ENCODE measurements at places on chromosomes 2 and 18.
A peak's percentile ranks its signal among the peaks of the same experiment; 100 is the strongest.

DNA sequence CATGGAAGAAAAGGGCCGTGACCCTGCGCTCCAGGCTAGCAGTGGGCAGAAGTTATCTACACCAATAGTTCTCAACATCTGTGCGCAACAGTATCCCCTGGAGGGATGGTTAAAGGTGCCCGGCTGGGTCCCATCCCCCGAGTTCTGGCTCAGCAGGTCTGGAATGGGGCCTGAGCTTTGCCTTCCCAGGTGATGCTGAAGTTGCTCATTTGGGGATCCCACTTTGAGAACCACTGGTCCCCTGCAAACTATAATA, 31.1 kb downstream of the DNMT3A start:
- no peak for DNase-seq

DNA sequence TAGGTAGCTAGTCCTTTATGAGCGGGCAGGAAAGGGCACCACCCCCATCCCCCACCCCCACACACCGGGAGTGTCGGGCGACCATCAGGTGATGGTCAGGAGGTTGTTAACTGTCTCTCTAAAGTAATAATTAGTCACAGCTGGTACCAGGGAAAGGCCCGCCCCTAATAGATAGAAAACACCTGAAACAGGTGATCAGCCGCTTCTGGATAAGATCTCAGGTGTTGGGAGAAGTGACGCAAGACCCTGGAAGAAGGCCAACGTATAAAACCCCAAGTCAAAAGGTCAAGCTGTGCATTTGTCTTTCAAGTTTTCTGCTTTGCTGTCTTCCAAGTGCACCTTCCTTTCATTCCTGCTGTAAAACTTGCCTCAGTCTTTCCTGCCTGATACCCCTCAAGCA, 59.6 kb upstream of the LINC00305 start:
- DNase-seq: no peak

DNA sequence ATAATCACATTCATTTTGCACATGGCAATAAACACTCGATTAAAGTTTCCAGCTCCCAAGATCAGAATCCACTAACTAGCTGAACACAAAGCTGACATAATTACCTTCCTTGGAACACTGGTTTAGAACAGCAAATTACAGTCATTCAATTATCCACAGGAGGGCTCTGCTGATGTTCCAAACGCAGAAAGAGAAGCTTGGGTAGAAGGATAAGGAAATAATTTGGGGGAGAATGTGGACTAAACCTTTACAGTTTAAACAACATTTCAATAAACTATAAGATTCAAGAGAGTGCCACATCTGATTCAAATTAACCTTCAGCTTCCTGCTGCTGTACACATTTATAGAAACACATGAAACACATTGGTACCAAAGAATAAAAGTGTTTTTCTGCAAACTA, 67.8 kb upstream of the ARL4C start:
- no peak for DNase-seq

DNA sequence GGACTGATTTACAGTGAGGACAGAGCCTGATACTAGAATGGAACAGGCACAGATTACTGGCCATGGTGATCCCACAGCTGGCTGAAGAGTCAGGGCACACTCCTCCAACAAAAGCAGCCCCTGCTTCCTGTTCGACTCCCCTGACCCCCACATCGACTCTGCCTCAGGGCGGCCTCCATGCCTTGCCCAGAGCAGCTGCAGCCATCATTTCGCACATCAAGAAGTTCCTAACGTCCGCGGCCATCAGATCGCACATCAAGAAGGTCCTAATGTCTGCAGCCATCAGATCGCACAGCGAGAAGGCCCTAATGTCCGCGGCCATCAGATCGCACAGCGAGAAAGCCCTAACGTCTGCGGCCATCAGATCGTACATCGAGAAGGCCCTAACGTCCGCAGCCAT, 192.8 kb upstream of the PXDN start:
- no peak for DNase-seq

DNA sequence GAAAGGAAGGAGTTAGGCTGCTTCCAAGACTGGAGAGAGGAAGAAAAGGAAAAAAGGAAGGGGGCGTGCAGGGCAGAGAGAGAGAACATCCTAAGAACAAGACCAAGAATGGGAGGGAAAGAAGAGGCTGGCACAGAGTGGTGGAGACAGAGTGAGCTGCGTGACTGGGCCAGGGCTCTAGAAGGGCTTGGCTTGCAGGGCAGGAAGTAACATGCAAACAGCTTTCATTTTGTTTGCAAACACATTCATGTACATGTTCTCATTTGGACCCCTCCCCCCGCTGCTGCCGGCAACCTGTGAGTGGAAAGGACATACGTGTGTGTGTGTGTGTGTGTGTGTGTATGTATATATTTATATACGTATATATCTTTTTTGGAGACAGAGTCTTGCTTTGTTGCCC, 46.8 kb upstream of the DNMT3A start:
- DNase-seq: no peak

GRCh38 chr2:234286118-234286598, 210.7 kb downstream of the ARL4C start:
- DNase-seq: no peak

GRCh38 chr2:86224645-86225355, 25.5 kb downstream of the MRPL35 start:
- no peak for DNase-seq

DNA sequence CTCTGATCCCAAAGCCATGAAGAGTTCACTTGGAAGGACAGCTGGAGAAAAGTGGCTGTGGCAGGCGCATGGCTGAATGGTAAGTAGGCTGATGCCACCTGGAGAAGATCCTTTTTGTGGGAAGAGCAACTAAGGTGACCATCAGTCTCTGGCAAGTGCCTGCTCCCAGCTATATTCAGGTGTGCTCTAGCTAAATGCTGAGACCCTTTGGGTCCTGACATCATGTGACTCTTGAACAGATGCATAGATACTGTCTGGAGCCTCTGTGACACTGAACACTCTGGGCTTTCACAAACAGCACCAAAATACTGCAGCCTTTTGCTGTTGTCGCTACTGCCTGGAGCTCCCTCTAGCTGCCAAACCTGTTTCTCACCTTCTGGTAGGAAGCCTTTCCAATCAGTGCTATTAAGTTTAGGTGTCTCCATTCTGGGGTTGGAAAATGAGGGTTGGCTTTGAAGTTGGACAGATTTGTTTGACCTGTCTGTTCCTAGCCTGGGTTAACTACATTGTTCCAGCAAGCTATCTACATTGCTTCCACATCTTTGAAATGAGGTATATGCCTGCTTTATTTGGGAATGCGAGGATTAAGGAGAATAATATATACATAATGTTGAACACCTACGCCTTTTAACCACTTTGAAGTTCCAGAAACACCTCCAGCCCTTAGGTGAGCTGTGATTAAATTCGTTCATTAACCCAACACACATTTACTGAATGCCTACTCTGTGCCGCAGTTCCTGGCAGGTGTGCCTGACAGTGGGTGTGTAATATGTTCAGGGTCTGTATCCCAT, 3.1 kb downstream of the EGR4 start:
- DNase-seq: peak; percentile 49

GRCh38 chr2:239770246-239770639, 254.9 kb downstream of the NDUFA10 start:
- DNase-seq: no peak

DNA sequence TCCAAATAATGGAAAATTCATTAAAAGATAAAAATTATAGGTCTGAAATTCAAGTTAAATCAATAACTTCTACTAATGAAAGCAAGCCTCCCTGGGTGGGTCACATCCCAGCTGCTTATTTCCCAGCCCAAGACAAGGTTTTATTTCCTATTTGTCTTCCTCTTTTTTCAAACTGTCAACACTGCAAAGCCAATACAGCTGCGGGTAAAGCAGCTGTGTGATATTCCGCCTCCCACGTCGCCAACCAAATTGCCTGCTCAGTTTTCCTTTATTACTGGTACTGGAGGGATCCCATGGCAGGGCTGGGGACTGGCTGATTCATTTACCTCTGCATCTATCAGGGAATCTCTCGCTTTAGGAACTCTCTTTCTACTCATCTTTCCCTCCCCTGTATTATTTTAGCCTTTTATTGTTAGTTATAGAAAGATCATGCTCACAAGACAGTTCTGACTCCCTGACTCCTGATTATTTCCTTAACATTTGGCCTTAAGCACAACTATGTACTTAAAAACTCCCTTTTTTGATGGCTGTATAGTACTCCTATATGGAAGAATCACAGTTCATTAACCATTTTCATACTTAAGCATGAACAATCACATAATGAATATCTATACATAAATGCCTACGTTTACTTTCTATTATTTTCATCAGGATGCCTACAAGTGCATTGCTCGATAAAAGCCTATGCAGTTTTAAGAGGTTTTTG, 253.1 kb downstream of the CDCA7 start:
- no peak for DNase-seq

DNA sequence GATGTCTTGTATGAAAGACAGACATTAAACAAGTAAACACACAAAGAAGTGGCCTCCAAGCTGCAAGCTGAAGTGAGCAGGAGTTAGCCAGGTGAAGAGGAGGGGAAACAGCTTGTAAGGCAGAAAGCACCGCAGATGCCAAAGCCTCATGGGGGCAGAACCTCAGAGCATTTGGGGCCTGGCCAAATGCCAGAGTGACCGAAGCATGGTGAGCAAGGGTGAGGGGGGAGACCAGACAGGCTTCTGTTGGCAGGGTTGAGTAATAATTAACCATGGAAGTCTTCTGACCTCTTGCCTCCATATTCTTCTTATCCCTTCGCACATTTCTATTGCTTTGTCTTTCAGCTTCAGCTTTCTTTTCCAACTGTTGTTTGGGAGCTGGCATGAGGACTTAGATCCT, 5.6 kb downstream of the QPCT start:
- no peak for DNase-seq

DNA sequence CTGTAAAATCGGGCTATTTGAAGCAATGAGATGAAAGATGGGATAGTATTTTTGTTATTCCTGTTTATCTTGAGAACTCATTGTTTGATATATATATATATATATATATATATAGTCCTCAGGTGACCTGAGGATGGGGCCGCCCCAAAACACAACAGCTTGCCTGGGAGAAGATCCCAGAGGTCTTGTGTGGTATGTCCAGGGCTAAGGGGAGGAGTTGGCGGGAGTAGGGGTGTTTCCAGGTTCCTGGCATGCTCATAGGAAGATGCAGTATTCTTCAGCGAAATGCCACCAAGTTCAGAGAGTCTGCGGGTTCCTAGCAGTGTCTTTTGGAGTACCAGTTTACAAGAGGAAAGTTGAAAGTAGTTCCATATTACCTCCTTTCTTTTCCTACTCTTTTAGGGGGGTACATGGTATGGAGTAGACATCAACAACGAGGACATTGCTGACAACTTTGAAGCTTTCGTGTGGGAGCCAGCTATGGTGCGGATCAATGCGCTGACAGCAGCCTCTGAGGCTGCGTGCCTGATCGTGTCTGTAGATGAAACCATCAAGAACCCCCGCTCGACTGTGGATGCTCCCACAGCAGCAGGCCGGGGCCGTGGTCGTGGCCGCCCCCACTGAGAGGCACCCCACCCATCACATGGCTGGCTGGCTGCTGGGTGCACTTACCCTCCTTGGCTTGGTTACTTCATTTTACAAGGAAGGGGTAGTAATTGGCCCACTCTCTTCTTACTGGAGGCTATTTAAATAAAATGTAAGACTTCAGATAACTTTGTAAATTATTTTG, 18.3 kb downstream of the CCT7 start:
- DNase-seq: no peak

DNA sequence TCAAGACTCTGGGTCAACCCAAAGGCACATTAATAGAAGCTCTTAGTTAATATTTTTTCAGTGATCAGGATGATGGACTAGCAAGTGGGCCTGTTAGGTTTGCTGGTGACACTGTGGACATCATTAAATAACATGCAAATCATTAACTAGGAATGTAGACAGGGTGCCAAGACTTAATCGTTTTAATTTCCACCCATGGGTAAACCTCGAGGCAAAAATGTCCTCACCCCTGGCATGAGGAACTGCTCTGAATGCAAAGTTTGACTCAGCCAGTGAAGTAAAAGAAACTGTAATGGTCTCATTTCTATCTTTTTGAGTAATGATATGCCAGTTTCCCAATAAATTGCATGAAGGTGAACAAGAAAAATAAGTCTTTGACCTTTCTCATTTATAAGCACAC, 152.6 kb upstream of the MEX3C start:
- no peak for DNase-seq

GRCh38 chr2:43340066-43340465, 113.7 kb upstream of the ZFP36L2 start:
- no peak for DNase-seq

DNA sequence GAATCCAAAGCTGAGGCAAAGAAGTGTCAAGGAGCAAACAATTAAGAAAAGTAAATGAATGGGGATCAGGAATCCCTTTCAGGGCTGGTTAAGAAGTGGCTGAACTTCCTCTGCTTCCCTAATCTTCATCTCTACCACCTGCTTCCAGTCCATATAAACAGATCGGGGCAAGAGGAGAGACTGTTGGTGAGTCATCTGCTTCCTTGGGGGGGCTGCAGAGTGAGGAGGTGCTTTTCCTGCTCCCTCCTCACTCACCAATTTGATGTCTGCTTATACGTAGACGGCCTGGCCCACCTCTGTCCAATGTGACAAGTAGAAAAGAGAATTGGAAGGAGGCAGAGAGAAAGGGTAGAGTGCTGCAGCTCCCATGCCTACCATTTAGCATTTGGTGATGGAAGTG, 68.4 kb downstream of the NAB1 start:
- DNase-seq: no peak

GRCh38 chr18:65754121-65754520, 3.3 kb downstream of the CDH7 start:
- peak; percentile 35 for DNase-seq

DNA sequence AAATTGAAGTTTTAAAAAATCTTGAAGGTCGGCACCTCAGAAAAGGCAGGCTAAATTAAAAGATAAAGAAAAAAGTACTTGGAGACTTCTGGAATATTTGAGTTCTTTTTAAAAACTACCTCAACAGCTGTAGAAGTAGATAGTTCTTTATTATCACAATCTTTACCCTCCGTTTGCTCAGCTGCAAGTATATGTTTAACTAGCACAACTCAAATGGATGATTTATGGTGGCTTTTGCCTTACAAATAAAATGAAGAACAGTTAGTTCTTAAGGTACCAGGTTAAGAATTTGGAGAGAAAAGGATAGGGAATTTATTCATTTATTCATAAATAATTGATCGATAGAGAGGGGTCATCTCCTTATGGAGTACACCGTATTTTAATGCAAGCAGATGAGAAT, 237.6 kb upstream of the FOSL2 start:
- no peak for DNase-seq

GRCh38 chr2:85907671-85908157, 18.9 kb upstream of the ST3GAL5 start:
- DNase-seq: no peak

- no peak for DNase-seq
Observed at GRCh38 chr2:62055724-62056336, 140.1 kb upstream of the B3GNT2 start.

GRCh38 chr2:144099780-144100377, 420.0 kb downstream of the ZEB2 start:
- no peak for DNase-seq

All from COLO829 (cell line).